ENCODE measurements at places on chromosomes 7 and 10.
A peak's percentile ranks its signal among the peaks of the same experiment; 100 is the strongest.

- peak; percentile 90 for DNase-seq
Measured at GRCh38 chr7:106717955-106718871, 57.3 kb upstream of the CCDC71L start.

- peak; percentile 40 for DNase-seq
Measured at GRCh38 chr10:6204063-6204340, 1.3 kb downstream of the PFKFB3 start.

DNA sequence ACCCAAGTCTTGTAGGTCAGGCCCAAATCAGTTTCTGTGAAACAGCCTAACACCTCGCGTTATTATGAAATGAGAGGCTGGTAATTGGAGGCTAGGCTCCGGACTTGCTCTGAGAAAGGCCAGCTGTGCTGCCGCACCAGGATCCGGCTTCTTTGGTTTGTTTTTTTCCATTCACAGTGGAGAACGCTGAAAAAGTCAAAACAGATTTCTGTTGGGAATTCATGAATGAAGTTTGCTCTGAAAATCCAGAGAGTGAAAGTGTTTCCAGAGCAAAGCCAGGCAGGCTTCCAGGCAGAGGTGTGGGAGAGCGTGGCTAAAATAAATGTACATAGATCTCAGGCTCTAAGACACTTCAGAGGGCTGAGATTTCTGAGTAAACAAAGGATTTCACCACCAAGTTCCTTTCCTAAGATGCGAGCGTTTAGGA is 240.1 kb downstream of the TRIL start:
- no peak for DNase-seq

DNA sequence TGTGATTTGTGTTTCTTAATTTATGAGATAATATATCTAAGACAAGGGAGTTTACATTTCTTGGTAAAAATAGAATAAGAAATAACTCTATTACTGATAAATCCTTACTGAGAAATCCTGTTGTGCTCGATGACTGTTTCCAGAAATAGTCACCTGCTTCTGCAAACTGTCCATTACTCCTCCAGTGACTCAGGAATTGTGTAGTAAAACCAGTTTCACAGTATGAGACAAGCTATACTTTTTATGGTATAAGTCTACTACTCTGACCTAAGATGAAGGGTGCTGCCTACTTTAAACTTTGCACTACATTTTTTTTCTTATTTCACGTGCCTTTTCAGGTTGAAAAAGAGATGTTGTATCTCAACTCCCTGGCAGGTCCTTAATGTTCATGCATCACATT is 6.8 kb upstream of the ANKRD22 start:
- DNase-seq: no peak
